Keratinocyte (primary cell): ENCODE measurements at places on chromosomes 7 and 10.

GRCh38 chr7:85736085-85736484 is 549.2 kb upstream of the SEMA3D start:
- DNase-seq: no peak

GRCh38 chr10:121664671-121665070 is 66.4 kb upstream of the FGFR2 start:
- no peak for DNase-seq

DNA sequence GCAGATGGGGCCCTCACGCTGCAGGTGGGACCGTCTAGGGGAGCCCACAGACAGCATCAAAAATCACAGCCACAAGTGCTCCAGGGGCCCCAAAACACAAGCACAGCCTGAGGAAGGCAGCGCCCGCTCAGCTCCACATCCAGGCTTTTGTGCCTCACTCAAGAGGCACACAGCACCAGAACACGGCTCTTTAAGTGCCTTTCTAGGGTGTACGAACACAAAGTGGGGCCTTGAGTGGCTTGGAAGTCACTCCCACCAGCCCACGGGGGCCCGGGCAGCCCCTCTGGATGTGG is 65.2 kb downstream of the DIP2C start:
- no peak for DNase-seq

DNA sequence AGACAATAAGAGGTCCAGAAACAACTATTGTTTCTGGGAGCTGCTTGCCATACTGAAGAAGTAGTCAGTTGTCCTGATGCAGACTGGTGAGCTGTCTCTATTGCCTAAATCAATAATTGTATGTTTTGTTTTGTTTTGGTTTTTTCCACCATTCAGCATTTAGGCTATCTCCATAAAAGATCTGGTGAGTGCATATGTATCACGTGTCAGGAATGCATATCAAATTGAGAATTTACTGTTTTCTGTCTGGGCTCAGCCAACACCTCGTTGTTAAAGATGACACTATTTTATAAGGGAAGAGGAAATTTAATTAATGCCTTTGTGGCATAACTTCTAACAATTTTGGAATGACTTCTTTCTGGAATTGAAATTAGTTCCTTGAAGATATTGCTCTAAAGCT is 66.2 kb downstream of the SORCS1 start:
- no peak for DNase-seq

- DNase-seq: no peak
Measured at GRCh38 chr7:118059209-118059608, 124.8 kb upstream of the LSM8 start.

DNA sequence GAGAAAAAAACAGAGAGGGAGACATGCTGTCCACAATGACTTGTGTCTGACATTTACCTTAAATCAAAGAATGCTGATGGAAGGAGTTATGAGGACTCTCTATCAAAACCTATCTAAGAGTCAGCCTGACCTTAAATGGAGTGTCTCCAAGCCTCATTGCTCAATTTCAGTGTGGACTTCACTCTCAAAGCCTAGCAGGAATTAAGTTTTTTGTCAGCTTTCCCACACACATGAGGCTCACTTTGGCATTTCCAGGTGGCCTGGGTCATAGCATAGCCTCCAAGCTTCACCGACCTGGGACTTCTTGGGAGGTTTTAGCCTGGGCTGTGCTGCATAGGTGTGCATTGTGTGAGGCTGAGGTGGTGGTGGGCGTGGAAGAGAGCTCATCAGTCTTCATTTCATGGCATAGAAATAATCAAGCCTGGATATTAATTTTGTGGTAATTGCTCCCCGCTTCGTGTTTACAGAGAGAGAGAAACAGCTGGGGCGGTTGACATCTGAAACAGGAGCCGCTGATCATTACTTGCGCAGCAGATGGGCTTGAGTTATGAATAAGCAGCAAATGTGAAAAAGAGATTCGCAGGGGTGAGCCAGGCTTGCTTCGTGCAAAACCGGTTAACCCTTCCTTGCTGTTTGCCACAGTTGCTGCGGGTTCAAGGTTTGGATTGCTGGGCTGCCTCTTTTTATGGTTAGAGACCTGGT is 647.8 kb downstream of the INHBA start:
- DNase-seq: no peak

GRCh38 chr7:51850126-51850525 is 533.5 kb upstream of the COBL start:
- DNase-seq: no peak

GRCh38 chr7:116929914-116930913 is 23.1 kb upstream of the ST7 start:
- DNase-seq: peak; percentile 28

GRCh38 chr7:156984174-156984891 is 26.1 kb downstream of the MNX1 start:
- no peak for DNase-seq

- no peak for DNase-seq
Measured at GRCh38 chr10:44292390-44293002, 92.4 kb downstream of the CXCL12 start.

GRCh38 chr7:50371551-50372021 is 67.1 kb downstream of the IKZF1 start:
- DNase-seq: no peak

DNA sequence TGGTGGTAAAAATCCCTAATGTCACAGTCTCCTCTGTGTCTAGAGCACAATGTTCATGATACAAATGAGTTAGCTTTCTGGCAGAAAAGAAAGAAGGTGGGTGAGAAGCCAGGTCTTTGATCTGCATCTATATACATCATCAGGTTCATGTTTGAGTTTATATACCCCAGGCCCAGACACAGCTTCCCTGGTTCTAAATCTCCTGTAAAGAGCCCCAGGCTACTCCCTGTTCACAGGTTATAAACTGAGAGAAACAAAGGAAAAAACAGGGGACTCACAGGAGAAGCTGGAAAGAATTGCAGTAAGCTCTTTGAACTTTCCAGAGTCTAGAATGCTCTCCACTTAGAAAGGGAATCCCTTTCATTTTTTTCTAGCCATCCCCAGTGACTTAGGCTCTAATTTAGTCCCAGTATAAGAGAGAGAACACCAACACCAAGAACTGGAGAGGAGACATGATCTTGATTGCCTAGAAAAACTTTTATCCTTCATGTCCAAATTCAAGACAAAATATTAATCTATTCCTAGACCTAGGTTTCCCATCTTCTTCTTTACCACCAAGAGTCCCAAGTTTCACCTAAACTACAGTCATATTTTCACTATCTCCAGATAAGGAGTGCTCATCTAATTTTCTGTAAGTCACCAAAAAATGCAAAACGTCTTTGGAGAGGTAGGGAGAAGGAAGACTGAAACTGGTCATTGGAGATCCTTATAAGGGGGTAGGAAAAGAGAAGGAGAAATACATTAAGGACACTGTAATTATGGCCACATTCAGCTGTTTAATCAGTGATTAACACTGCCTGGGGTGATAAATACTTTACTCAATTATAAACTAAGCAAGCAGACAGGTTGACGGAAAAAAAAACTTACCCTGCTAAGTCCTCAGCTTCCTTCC is 469 bp downstream of the MSS51 start:
- DNase-seq: no peak

DNA sequence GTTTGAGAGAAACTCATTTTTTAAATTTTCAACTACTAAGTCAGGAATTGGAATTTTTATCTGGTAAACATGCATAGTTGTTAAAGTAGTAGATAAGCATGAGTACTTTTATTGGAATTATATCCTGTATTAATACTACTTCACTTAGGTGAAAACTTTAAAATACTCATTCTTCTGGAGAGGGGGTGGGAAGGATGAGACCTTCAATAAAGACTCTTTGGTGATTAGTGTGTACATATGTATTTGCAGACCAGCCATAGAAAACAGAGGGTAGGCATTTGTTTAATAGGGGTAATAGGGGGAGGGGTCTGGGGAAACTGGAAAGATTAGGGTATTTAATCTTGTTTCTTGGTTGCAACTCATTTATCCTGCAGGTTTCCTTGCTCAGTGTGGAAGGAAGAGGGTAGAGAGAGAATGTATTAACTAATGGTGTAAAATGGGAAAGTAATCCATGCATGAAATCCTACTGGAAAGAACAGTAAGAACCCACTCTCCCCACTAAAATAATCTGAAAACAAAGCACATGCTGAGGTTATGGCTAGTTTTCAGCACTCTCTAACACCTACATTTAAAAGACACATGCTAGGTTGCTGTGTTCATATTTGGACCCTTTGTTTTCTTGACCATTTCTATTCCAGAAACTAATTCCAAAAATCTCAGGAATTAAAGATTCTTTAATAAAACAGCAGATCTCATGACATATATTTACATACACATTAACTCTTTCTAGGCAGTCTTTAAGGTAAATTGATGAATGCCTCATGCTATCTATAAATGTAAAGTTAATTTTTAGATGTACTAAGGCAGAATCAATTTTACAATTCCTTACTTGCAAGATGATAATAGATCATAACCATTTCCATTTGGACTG is 6.2 kb upstream of the IGF2BP3 start:
- DNase-seq: no peak

GRCh38 chr7:292826-293225 is 2.9 kb downstream of the FOXL3 start:
- DNase-seq: no peak

- no peak for DNase-seq
Measured at GRCh38 chr10:6583447-6583846, 3.4 kb upstream of the PRKCQ start.

DNA sequence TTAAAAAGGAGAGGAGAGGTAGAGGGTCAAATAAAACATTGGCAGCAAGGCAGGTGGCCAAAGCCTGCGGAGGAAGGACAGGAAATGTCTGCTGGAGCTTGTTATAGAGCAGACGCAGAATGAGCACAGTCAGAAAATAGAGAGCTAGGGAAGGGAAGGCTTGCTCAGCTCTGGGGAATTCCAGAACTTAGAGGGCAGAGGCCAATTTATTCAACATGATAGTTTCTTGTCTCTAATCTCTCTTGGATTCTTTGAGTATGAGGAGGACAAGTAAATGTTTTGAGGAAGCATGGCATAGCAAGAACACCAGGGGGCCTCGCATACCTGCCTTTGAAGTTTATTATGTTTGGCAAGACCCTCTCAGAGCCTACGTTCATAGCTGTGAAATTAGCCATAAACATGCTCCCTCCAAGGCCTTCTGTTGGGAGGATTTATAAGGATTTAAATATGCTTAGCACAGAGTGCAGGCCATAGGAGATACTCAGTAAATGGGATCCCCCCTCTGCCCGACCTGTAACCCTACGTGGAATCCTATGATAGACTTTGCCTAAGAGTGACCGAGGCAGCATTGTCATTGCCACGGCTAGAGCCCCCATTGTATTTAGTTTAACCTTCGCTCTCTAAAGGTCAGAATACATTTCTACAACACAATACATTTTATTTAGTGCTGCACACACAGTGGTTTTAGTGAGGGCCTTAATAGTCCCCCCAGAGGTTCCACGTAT is 293.9 kb downstream of the CCDC3 start:
- DNase-seq: no peak

GRCh38 chr7:145092766-145093165 is 256.9 kb upstream of the TPK1 start:
- DNase-seq: no peak

DNA sequence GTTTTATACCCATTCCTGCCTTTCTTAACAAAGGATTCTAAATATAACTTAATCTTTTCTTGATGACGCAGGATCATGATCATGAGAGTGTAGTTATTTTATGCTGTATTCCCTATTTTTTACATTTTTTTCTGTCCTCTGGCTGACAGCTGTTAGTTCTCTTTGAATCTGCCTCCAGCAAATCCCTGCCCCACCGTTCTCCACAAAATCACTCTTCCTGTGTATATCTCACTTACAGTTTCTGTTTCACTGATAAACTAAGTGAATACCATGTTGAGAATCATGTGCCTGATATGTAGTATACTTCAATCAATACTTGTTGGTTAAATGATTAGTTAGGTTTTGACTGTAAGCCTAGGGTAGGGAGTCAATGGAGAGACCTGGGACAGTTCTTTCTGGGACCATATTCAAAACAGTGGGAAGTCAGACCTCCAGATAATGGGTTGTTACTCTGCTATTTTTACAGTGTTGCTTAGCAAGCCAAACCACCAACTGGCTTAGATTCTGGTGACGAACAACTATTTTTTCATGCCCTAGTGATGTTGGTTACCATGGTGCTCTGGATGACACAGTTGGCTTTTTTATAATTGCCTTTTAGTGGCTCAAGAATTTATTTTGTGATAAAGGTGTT is 12.8 kb downstream of the CNNM1 start:
- no peak for DNase-seq

- no peak for DNase-seq
Measured at GRCh38 chr10:5762531-5762930, 50.7 kb downstream of the GDI2 start.

- DNase-seq: no peak
Measured at GRCh38 chr10:89309156-89310055, 7.6 kb downstream of the IFIT2 start.

GRCh38 chr7:30434140-30434799 is 44.3 kb downstream of the NOD1 start:
- no peak for DNase-seq

- no peak for DNase-seq
Measured at GRCh38 chr7:3482147-3482921, 181.3 kb downstream of the SDK1 start.

GRCh38 chr10:123777881-123778280 is 111.7 kb downstream of the GPR26 start:
- no peak for DNase-seq

DNA sequence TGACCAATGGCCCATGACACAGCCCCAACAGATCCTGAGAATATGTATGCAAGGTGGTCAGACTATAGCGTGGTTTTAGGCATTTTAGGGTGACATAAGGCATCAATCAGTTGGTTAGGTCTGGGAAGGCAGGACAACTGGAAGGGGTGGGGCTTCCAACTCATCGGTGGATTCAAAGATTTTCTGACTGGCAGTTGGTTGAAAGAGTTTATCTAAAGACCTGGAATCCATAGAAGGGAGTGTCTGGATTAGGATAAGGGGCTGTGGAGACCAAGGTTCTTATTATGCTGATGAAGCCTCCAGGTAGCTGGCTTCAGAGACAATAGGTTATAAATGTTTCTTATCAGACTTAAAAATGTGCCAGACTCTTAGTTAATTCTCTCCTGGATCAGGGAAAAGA is 60.3 kb upstream of the CFAP46 start:
- no peak for DNase-seq

DNA sequence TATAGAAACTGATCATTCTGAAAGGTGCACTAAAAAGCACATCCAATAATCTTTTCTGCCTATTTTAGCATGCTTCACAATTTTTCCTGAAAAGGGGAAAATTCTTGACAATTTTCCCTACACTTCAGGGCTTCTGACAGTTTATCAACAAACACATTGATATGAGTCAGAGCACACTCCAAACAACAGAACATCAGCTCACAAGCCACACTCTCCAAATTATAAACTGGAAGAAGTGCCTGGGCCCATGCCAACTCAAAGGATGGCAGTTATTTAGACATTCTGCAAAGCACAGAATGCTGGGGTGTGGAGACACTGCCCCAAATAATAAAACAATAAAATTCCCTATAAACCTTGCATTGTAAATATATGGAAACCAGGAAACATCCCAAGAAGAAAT is 90.8 kb downstream of the ELAPOR2 start:
- no peak for DNase-seq

GRCh38 chr7:48098846-48099245 is 9.8 kb downstream of the UPP1 start:
- DNase-seq: no peak

GRCh38 chr7:17103170-17103569 is 195.3 kb upstream of the AHR start:
- DNase-seq: no peak

GRCh38 chr10:69047111-69047832 is 40.6 kb upstream of the SRGN start:
- no peak for DNase-seq
